ENCODE measurements at places on chromosomes 7 and 10.

GRCh38 chr7:79159040-79159664, 294.3 kb downstream of the MAGI2 start:
- DNase-seq = no peak

DNA sequence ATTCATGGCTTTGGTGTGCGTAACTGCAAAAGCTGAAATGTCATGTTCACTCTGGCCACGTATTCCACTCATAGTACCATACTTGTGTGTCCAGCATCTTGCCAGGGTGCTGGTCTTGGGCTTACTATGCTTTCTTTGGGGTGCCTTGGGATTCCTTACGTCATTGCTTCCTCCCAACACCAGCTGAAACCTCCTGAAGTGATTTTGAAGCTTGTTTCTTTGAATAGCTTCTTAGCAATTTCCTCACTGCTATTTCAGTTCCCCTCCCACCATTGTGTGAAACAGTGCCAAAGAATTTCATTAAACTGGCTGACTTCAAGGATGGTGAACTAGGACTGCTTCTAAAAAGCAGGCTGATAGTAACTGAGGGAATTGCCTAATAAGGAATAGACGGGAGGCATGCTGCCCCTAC, 36.9 kb downstream of the ENTPD1 start:
- no peak for DNase-seq

DNA sequence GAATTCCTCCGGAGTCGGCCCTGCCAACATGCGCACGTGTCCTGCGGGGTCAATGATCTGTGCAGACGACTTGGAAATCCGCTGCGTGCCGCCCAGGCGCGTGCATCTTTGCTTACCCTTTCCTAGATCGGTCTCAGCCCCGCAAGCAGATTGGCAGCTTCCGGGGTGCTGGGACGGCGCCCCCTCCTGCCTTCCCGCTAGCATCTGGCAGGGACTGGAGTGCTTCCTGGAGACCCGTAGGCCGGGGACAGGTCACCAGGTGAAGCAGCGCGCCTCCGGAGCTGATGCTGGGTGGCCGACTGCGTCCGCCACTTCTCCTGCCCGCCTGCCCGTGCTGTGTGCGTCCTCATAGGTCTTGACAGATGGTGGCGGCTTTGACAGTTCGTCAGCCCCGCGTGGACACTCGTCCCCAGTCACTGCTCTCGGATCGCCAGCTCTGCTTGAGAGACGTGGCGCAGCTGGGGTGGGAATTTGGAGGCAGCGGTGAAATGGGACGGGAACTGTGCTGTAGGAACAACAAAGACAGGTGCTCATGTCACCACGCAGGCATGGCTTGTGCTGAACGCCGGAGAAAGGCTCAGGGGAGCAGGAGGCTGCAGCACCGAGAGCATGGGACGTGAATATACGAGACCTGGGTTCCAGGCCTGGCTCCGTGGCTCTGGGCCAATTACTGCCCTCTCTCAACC, 21.9 kb upstream of the KCNK18 start:
- DNase-seq = no peak

- no peak for DNase-seq
Observed at GRCh38 chr7:78260826-78261225, 462.3 kb downstream of the PHTF2 start.

- DNase-seq = no peak
Observed at GRCh38 chr7:66429498-66430163, 199.1 kb upstream of the KCTD7 start.

DNA sequence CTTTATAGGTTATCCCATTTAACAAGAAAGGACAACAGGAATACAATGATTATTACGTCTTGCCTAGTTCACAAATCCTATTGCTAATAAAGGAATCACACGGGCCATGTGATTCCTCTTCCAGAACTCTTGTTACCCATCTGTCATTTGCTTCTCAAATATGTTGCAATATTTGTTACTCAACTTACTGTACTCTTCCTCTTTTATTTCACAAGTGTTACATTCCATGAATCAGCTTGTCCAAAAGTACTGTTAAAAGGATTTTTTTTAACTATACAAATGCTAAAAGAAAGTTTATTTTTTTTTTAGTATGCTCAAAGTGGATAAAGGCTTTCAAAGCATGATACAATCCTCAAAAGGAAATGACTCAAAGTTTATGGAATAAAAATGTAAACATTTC, 3.9 kb upstream of the CD36 start:
- no peak for DNase-seq

- DNase-seq = no peak
Observed at GRCh38 chr7:135169964-135170273, 588 bp downstream of the CYREN start.

DNA sequence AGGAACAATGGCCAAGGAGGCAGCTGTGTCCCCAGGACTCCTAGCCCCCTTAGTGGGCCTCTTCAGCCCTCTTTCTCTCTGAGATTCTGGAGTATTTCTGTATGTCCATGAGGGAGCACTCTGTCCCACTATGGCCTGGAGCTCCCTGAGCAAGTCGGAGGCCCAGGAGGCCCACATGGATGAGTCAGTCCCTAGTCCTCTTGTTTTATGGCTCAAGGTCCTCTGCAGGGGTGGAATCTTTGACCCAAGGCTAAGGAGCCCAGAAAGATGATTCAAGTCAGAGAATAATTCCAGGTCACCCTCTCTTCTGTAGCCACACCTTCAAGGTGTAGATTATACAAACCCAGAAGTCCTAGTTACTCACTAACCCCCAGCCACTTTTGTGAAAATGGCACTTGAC, 125.6 kb downstream of the PLXNA4 start:
- no peak for DNase-seq

DNA sequence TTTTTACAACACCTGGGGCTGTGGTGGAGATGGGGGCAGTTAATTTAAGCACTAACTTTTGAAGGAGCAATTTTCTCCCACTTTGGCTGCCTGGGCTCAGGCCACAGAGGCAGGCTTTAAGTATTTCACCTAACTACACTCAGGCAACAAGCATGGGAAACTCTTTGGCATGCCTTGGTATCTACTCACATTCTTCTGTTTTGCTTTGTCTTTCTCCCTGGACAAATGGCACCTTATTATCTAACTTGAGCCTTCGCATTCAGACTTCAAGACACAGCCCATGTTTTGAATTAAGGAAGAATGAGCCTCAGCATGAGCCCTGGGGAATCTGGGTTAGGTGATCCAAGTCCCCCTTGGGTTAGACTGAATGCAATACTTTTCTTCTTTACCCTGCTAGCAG, 31.8 kb upstream of the BMPER start:
- DNase-seq = no peak

DNA sequence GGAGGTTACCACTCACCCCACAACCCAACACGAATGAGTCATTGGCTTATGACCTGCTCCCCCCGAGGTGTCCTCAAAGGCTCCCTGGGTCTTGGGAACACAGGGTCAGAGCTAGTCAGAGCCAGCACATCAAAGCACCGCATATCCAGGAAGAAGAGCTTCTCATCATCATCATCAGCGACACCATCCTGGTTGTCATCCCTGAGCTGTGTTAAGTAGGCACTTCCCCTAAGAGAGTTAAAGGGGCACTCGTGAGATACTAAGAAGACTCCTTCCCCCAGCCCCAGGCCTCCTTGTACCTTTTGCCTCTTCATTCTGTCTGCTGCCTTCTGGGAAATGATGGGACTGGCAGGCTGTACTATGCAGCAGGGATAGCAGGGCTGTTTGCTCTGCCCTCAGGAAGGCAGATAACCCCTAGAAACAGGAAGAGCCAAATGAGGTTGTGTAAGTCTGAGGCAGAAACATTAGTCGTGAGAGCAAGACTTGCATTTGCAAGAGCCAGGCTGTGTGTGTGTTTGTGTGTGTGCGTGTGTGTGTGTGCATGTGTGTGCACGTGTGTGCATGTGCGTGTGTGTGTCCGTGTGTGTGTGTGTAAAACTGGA, 11.1 kb upstream of the CPA1 start:
- no peak for DNase-seq

GRCh38 chr10:86970162-86970981, 2.1 kb downstream of the ADIRF start:
- DNase-seq = no peak
